ENCODE measurements at places on chromosomes 7 and 10.

DNA sequence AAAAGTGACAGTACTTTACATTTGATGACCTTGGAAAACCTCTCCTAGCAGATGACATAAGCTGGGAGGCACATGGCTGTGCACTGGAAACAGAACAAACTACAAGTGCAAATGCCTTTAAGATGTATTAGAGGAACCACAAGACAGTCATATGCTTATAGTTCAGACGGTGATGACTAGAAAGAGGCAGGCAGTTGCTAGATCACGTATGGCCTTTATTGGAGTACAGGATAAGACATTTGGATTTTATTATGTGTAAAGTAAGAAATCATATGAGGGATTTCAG lies 290.0 kb downstream of the SORCS1 start:
- DNase-seq, result no peak

GRCh38 chr10:49187950-49188761 lies at the start of gene TMEM273:
TMEM273 (minus strand) TSS chr10:49188391; CDS start chr10:49188336, 55 bp downstream.
- peak; percentile 79 for DNase-seq

DNA sequence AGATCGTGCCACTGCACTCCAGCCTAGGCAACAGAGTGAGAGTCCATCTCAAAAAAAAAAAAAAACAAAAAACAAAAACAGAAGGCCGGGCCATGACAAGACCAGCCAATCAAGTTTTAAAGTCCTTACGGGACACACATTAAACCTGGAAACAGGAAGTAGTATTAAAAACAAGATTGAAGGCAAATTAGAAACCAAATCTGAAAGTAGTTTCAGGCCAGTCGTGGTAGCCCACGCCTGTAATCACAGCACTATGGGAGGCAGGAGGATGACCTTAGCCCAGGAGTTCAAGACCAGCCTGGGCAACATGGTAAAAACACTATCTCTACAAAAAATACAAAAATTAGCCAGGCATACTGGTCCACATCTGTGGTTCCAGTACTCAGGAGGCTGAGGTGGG lies 18.1 kb downstream of the PSAP start:
- DNase-seq, result no peak

DNA sequence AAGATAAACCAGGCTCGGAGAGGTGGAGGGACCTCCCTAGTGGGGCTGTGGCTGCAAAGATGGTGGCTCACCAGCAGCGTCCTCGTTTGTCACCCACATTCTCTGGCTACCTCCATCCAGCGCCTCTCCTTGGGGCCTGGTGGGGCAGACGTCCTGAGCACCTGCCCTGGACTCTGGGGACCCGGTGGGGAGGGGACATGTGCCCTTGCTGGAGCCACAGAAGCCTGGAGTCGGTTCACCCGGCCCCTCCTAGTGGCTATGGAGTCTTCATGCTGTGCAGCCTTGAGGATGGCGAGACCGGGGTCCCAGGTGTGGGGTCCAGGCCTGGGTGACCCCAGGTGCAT lies 14.5 kb downstream of the TTYH3 start:
- DNase-seq, result no peak

DNA sequence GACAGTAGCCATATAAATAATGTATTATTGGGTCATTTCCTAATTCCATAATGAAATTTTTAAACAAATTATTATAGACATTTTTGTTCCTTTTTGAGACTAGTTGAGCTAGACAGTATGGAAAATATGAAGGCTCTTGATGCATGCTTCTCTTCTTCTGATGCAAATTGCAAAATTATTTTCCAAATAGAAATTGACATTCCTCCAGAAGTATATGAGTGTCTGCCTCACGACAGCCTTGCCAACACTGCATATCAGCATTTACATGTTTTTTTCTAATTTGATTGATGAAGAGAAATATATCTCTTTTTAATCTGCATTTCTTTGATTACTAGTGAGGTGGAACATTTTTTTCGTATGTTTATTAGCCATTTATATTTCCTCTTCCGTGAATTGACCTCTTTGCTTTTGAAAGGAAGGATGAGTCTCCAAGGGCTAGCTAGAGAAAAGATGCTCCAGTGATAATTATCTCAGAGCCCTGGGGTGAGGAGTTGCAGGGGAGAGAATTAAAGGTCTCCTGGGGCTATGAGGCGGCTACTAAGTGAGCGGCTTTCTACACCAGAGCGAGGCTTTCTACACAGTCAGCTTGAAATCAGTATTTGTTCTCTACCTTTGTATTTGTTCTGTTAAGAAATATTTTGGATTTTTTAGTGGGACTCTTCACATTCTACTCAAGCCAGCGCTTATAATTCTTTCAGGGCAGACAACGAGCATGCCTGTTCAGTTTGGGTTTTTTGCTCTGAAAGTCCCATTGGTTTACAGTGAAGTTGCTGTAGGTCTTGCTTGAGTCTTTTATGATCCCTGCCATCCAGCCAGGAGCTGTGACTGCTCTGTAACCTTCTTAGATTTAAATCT lies 712.2 kb upstream of the GALNT17 start:
- no peak for DNase-seq

DNA sequence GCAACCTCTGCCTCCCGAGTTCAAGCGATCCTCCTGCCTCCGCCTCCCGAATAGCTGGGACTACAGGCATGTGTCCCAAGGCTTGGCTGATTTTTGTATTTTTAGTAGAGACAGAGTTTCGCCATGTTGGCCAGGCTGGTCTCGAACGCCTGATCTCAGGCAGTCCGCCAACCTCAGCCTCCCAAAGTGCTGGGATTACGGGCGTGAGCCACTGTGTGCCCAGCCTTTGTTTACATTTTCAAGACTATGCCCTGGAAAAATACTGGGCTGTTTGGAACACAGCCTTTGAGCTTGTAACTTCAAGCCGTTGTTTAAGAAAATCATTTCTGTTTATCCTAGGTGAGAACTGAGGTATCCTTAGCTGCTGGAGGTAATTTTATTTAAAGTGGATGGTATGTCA lies 1.9 kb downstream of the ZKSCAN1 start:
- no peak for DNase-seq
